Mucosa of gallbladder (tissue), 1 donor: ENCODE measurements at places on chromosomes 3 and 15. TPM values are rescaled to one million over a fixed set of nuclear protein-coding genes. Genes with fewer than 3 reads are reported as not detected.

- no peak for DNase-seq
Observed at GRCh38 chr3:52739730-52740129, 31.0 kb downstream of the NEK4 start.

DNA sequence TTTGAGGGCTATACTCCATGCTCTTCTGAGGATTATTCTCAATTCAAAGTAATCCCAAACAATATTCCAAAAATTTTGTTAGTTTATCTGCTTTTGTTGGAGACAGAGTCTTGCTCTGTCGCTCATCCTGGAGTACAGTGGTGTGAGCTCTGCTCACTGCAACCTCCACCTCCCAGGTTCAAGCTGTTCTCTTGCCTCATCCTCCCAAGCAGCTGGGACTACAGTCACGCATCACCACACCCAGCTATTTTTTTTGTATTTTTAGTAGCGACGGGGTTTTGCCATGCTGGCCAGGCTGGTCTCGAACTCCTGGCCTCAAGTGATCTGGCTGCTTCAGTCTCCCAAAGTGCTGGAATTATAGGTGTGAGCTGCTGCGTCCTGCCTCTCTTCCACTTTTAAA, 39.1 kb downstream of the MEF2A start:
- DNase-seq = no peak

MAP6D1 gene
- total RNA-seq = 1.1 TPM

GRCh38 chr3:176798680-176799079, 398.6 kb downstream of the TBL1XR1 start:
- DNase-seq = no peak

SLC12A1 gene
- total RNA-seq = not detected

ZBED2 gene
- 5.6 TPM for total RNA-seq
